ENCODE measurements at places on chromosomes 12 and 14. TPM values are rescaled to one million over a fixed set of nuclear protein-coding genes. Genes with fewer than 3 reads are reported as not detected.

HOXC12 gene
- polyA plus RNA-seq, result not detected

TRHDE gene
- 2.8 TPM for polyA plus RNA-seq

PMCH gene
- 0.50 TPM for polyA plus RNA-seq

DNA sequence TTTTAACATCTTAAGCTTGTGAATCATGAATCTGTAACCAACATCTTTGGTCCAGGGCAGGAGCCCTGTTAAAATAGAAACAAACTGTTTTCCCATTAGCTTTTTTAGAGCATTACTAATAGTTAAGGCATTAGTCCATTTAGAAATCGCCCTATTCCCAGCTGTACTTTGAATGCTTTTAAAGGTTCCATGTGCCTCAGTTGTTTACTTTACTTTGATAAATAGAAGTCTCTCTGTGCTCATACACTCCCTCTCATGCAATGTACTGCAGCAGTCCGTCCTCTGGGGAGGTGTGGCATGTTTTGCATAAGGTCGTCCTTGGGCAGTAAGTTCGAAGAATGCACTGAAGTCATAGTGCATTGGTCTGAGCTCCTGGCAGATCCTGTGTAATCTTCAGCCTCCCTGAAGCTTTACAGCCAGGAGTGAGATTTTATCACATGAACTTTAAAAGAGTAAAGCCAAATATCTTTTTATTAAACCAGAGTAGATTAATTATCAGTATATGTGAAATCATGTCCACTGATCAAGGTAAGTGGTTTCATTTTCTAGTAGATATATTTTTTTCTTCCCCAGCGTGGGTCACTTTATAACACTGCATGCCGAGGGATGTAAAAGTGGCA, 134.7 kb downstream of the FGD4 start:
- peak; percentile 46 for DNase-seq
- H3K4me1 ChIP-seq, result peaks cover 11% of the 10 kb centered on the region
- peak overlapping the region; percentile 83 for H3K27ac ChIP-seq
- no peaks in the 10 kb centered on the region for H3K27me3 ChIP-seq

GRCh38 chr12:121748571-121749265, 36.2 kb downstream of the TMEM120B start:
- peak; percentile 59 for DNase-seq
- no peak overlapping the region for H3K4me3 ChIP-seq
- no peak overlapping the region for H3K27ac ChIP-seq
- H3K4me1 ChIP-seq, result no peaks in the 10 kb centered on the region
- no peaks in the 10 kb centered on the region for H3K27me3 ChIP-seq
- H3K36me3 ChIP-seq, result peaks cover 8% of the 10 kb centered on the region

GRCh38 chr12:79508622-79509021, 182.1 kb downstream of the PAWR start:
- no peak overlapping the region for H3K27ac ChIP-seq
- no peaks in the 10 kb centered on the region for H3K27me3 ChIP-seq
- H3K4me1 ChIP-seq, result no peaks in the 10 kb centered on the region
- no peak overlapping the region for H3K4me3 ChIP-seq
- no peaks in the 10 kb centered on the region for H3K36me3 ChIP-seq

DNA sequence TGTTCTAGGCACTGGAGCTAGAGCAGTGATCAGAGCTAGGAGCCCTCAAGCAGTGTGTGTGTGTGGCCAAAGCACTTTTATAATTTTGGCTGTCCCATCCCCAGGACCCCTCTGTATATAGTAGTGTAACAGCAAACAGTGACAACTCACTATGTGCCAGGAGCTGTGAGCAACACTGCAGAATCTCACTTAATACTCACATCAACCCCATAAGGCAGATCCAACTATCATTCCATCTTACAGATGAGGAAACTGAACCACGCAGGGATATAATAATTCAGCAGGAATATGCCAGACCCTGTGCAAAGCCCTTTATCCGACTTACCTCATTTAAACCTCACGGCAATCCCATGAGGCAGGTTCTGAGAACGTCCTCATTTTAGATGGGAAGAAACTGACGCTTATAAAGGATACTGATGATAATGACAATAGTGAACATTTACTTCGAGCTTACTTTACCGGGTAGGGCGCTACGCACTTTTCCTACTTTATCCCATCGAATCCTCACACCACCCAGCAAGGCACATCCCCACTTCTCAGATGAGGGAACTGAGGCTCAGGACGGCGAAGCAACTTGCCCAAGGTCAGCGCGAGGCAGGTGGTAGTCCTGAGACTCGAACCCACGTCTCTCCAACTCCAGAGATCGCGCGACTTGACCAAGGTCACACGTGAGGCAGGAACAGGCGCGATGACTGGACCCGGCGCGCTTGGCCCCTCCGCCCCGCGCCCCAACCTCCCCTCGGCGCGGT, 687 bp downstream of the RAB35 start:
- peaks cover 83% of the 10 kb centered on the region for H3K4me1 ChIP-seq
- DNase-seq, result no peak
- no peaks in the 10 kb centered on the region for H3K27me3 ChIP-seq
- H3K27ac ChIP-seq, result peak overlapping the region; percentile 90
